Suppressor macrophage treated with lipopolysaccharide for 1 hour (primary cell): ENCODE measurements at places on chromosomes 6 and 20.

GRCh38 chr6:166465003-166465399 is 82.3 kb upstream of the MPC1 start:
- DNase-seq: no peak

- no peak for DNase-seq
These were observed 196.7 kb upstream of the KCNQ5 start for GRCh38 chr6:72425003-72425681.

GRCh38 chr6:20366082-20366830 is 35.4 kb upstream of the E2F3 start:
- peak; percentile 8 for DNase-seq

GRCh38 chr6:168280020-168280898 is 39.3 kb downstream of the DACT2 start:
- DNase-seq: no peak

GRCh38 chr6:163243083-163243482 is 171.4 kb upstream of the QKI start:
- DNase-seq: no peak
